ENCODE measurements at places on chromosomes 3 and 15.

- ATAC-seq: no peak
These were observed 772.3 kb downstream of the SI start for GRCh38 chr3:164306042-164306441.

DNA sequence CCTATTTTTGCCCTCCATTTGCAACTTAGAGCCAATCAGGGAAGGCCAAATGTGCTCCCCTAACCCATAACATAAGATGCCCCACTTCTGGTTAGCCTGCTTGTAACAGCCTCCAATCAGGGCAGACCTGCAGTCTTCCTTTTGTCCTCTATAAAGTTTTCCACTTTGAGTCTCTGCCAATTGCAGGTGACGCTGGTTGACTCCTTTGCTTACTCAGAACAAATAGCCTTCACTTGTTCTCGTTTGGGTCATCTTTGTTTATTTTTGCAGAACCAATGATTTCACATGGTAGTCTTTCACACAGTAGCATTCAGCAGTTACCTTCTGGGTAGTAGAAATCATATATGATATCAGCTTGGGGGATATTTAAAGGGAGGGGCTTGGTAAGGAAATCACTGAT lies 225.6 kb downstream of the MINAR1 start:
- no peak for ATAC-seq

DNA sequence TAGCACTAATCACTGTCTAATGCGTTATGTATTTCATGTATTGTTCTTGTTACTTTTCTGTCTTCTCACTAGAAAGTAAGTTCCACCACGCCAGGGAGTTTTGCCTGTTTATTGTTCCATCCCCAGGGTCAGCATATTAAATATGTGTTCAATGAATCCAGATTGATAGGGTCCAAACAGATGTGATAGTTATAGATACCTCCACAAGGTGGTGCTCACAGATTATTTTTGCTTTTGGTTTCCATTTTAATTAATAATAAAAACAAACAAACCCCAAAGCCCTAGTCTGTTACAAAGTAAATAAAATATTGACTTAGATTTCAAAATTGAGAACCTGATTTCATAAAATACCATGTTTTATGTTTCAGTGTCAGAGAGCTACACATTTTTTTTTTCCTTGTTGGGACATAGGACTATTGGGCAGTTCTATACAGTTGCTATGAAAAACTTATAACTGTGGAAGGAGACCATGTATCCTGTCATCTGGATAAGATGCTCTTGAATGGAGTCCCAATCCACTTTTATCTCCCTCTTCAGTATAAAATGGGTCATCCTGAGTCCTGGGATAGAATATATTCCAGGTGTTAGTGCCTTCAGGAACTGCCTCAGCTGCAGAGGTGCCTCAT lies 12.4 kb downstream of the OTOL1 start:
- ATAC-seq: peak; percentile 60

DNA sequence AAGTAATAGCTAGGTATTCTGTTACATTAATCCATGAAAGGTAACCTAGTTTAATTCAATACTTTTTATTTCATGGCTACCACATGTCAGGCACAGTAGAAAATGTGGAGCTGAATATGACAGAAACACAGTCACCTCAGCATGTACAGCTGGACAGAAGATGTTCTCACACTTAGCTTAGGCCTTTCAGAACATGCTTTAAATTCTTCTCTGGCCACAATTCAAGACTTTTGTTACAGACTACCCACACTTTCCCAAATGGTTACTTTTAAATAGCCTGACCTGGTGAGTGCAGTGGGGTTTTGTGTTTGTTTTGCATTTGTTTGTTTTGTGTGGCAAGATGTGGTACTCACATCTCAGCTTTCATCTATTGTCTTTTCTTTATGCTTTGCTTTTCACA lies 1079.5 kb downstream of the IGSF11 start:
- no peak for ATAC-seq

GRCh38 chr3:194395778-194396538 lies 3.1 kb downstream of the GP5 start:
- no peak for ATAC-seq

- peak; percentile 85 for ATAC-seq
These were observed 23.0 kb upstream of the ANP32A start for GRCh38 chr15:68843425-68844311.

All from SK-N-SH treated with all-trans-retinoic acid at 6 μM for 48 hours (cell line).